ENCODE measurements at places on chromosomes 13 and 19. TPM values are rescaled to one million over a fixed set of nuclear protein-coding genes. Genes with fewer than 3 reads are reported as not detected.
A peak's percentile ranks its signal among the peaks of the same experiment; 100 is the strongest.

DNA sequence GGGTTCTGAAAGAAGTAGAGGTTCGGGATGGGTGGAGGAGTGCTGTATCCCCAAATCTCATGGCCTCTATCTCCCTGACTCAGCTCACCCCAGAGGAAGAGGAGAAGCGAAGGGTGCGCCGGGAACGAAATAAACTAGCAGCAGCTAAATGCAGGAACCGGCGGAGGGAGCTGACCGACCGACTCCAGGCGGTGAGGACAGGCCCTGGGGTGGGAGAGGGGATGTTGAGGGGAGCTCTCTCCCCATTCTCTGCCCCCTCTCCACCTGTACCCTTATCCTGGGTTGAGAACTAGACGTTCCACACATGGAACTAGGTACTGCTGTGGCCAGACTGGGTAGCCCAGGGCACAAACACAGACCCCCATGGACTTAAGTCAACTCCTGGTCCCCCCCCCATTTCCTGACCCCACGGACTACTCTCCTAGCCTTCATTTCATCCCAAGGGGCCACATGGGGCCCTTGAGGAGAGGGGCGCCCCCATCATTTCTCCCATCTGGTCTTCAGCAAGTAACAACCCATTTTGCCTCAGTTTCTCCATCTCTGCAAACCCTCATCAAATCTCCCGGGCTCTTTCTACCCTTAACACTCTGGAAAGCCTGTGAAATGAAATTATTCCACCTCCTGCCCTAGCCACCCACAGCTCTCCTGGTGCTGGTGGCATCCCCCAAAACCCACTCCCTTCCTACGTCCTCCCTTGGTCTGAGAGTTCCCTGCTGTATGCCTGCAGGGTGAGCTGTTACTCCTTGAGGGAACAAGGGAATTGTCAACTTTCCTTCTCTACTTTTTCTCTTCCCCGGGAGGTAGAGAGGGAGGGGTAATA is 3.5 kb downstream of the FOSB start:
- DNase-seq = no peak

Gene ZNF813
- 10.8 TPM for total RNA-seq

Gene ZNF749
- total RNA-seq = 10.8 TPM

GRCh38 chr19:35236638-35237400 is 8.3 kb upstream of the FAM187B start:
- DNase-seq = no peak

DNA sequence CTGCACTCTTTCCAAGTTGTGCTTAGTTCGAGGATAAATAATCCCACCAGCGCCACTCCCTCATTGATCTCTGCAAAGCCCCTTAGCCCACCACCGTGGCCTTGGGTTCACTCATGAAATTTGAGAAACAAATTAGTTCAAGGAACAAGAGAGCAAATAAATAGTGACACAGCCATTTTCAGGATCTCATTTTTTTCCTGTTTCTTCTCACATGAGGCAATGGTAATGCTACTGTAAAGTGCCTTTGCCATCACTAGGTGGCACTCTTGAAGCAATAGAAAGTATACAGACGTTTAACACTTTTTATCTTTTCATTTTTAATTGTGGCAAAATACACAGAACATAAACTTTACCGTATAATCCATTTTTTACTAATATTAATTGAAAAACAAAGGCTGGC is 76.8 kb upstream of the ZNF835 start:
- DNase-seq = peak; percentile 34

GRCh38 chr13:56586976-56587375 is 553.7 kb upstream of the PRR20A start:
- no peak for DNase-seq

GRCh38 chr19:41707871-41708371 is 505 bp upstream of the CEACAM5 start:
- DNase-seq = no peak

Gene DAND5
- not detected for total RNA-seq

- DNase-seq = no peak
These were observed 20.4 kb upstream of the CPB2 start for GRCh38 chr13:46124967-46125933.

- no peak for DNase-seq
These were observed 43.5 kb downstream of the CCL25 start for GRCh38 chr19:8096071-8096470.

Gene NDUFB7
- 131 TPM for total RNA-seq

- DNase-seq = no peak
These were observed 170.5 kb downstream of the MZT1 start for GRCh38 chr13:72556945-72557344.

- DNase-seq = no peak
These were observed 123.9 kb downstream of the URI1 start for GRCh38 chr19:30065680-30066606.

Data from uterus (tissue), 4 donors.